Activated T-helper 2 cell treated with anti-CD3 and anti-CD28 coated beads, Interferon-gamma antibody, Interleukin-2, Interleukin-4, amounts not matched to agents 10 μg/mL and 5 μg/mL and 100 μg/mL, durations not matched to agents 14 hours and 24 hours and 36 hours (primary cell): ENCODE measurements at places on chromosomes 3 and 15. TPM values are rescaled to one million over a fixed set of nuclear protein-coding genes. Genes with fewer than 3 reads are reported as not detected.

Gene CMTM6
- total RNA-seq = 107 and 108 TPM in 2 replicates

Gene IMPG2
- 0.05 and 0.09 TPM in 2 replicates for total RNA-seq

Gene NANOGP8
- not detected in 2 replicates for total RNA-seq

Gene AADACL2
- not detected in 2 replicates for total RNA-seq

Gene MEGF11
- not detected in 2 replicates for total RNA-seq

Gene EXD1
- not detected in 2 replicates for total RNA-seq

DNA sequence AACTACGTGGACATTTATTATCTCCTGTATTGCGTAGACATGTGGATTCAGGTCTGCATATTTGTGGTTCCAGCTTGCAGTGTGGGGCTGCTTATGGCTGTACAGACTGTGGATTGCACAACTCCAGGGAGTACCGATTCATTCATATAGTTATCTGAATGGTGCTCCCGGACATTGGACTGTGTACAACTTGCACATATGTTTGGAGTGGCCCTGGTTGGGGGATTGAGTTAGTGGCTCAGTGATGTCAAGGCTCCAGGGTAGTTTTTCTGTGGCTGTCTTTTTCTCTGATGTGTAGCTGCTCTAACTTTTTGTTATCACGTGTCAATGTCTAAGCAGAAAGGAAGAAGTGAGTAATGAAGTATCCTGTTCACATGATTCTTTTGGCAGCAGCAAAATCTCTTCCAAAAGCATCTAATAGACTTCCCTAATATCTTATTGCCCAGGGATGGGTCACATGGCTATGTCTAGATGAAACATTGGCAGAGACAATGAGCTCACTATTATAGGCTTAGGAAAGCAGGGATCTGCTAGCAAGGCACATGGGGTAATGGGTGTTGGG lies 15.8 kb downstream of the ST3GAL6 start:
- no peak for DNase-seq

DNA sequence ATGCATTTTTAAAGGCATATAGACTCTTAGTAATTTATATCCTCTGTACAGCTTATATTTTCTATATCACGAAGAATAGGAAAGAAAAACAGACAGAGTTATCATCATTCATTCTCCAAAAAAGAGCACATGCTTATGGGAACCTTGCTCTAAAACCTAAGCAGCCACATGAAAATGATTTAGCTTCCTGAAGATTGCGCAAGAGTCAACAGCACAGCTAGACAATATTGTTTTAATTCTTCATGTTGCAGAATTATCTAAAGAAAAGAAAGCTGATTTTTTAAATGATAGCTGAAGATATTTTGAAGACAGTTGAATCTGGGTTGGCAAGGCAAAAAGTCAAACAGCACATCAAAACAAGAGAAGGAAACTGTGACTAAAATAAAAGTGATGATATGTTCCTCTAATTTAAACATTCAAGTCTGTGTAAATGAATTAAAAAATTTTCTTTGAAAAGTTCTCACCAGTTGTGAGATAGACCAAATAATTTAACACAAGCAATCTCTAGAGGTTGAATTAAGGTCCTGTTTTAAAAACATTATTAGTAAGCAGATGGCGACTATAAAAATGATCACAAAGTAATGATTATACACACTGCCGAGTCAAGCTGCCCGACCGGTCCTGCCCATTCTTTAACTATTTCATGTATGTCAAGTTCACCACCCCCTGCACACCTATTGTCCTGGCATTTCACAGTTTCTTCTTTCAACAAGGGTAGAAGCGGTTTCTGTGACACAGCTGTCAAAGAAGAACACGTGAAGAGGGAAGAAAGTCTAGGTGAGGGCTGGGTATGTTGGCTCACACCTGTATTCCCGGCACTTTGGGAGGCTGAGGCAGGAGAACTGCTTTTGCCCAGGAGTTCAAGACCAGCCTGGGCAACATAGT lies 74.2 kb upstream of the BHLHE40 start:
- no peak for DNase-seq

GRCh38 chr3:191412759-191413158 lies 48.2 kb upstream of the PYDC2 start:
- DNase-seq = no peak

DNA sequence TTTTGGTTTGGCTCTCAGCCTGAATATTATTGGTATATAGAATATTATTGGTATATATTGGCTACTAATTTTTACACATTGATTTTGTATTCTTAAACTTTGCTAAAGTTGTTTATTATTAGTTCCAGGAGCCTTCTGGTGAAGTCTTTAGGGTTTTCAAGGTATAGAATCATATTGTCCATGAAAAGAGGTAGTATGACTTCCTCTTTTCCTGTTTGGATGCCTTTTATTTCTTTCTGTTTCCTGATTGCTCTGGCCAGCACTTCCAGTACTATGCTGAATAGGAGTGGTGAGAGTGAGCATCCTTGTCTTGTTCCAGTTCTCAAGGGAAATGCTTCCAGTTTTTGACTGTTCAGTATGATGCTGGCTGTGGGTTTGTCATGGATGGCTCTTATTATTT lies 107.3 kb upstream of the LIPC start:
- DNase-seq = no peak

DNA sequence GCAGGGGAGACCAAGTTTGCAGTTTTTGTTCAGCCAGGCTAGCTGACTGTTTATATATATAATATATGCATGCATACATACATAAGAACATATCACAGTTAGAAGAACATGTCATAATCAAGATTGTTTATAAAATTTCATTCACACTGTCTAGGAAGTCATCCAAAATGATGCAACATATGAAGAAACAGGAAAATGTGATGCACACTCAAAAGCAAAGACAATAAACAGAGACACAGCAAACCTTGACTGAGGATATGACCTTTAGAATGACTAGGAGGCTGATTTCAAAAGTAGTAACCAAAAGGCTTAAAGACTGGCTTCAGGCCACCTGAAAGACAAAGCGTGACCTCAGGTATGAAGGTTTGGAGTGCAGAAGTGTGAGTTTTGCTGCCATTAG lies 166.2 kb upstream of the NDN start:
- DNase-seq = no peak

GRCh38 chr15:45594319-45594718 lies 7.1 kb downstream of the BLOC1S6 start:
- no peak for DNase-seq

GRCh38 chr3:138289701-138290100 lies 40.0 kb downstream of the NME9 start:
- DNase-seq = no peak

- no peak for DNase-seq
These were observed 10.3 kb upstream of the ABHD10 start for GRCh38 chr3:111968319-111969054.

GRCh38 chr3:46709157-46709654 lies 8.0 kb downstream of the TMIE start:
- DNase-seq = no peak

DNA sequence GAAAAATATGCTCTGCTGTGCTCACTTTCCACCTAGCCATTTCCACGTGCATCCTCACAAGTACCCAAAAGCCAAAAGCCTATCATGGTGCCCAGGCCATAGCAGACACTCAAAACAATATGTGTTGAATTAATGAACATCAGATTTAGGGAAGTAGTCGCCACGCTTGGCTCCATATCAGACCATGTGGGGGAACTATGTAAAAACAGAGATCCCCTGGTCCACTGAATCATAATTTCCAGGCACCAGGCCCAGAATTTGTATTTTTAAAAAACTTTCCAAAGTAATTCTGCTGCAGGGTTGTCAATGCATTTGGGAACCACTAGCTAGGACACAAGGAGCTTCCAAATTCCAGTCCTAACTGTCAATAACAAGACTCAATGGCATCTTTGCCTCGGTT lies 77.3 kb downstream of the CNTN3 start:
- no peak for DNase-seq

DNA sequence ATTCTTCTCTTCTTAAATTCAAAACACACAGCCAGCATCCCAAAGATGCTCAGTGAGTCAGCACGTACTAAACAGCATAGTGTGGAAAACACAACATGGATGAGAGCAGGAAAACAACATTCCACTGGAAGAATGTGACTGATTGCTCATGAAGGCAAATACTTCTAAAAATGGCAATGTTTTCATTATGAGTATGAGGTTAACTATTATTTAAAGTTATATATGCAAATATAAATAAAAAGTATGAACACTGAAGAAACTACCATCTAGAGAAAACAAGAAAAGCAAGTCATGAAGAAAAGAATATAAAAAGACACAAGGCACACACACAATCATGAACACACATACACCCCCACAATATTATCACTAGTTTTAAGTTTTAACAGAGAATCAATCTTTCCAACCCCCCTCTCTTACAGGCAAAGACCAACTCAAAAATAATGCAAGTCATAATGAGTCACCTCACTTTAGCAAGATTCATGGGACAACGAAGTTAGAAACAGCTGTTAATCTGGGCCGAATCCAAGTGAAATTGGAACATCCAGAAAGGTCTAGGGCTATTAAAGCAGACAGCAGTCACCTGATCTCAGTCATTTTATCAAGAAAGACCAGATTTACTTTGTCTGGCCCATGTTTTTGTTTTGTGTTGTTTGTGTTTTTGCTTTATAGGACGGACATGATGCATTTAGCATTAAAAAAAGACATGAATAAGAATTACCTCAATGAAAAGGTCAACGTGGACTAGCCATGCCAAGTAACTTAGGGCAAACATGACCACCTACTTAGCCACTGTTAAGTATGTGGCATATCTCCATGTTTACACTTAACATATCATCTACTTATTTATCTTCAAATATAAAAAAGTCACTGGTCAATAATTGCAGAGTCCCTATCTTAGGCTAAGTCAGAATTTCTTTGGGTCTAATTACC lies 18.1 kb downstream of the GBE1 start:
- DNase-seq = no peak

DNA sequence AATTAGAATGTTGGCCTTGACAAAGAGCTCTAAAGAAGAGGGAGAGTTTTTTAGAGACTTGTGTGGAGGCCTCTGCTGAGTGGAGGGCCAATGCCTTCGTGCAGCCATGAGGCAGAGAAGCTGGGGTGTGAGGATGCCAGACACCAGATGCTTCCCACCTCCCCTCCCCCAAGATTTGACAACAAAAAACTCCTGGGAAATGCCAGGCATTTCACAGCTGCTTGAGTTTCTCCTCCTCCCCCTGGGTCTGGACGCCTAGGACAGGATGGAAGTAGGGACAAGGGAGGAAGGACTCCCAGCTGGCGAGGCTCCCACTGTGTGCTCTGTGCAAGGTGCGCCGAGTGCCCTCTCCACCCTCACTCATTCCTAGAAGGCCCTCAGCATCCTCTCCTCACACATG lies 20.1 kb downstream of the TGM4 start:
- DNase-seq = no peak

DNA sequence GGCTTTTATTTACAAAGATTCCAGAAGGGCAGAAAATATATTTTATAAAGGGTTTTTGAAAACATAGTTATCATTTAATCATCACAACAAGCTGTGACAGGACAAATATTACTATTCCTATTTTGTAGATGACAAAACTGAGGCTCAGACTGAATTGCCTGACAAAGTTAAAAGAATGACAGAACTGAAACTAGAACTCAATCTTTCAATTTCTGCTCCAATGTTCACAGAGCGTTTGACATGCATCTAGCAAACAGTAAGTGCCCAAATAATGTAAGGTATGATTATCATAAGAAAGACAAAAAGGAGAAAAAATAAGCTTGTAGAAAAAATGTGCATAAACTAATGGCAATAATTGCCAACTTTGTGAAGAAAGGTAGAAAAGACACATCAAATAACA lies 61.9 kb downstream of the SCAPER start:
- DNase-seq = no peak
